Hematopoietic multipotent progenitor cell treated with erythropoietin and hydrocortisone succinate and interleukin-3 and kit ligand, for 6 days (in vitro differentiated cells): ENCODE measurements at places on chromosomes 3 and 15.

DNA sequence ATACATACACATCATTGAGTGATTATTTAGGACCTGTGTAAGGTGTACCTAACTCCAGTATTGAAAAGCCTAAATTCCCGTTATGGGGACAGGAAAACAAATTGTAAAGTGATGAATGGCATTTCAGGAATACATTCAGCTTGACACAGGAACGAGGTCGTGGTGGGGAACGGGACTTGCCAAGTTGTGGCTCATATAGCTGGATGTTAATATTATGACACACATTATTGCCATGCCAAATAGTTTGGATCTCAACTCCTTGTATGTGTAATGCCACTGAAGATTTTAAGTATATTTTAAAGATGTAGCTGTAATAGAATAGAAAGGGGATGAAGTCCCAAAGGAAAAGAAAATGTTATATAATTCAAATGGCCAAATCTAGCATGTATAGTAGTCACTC lies 227.2 kb upstream of the GOLIM4 start:
- DNase-seq: no peak

DNA sequence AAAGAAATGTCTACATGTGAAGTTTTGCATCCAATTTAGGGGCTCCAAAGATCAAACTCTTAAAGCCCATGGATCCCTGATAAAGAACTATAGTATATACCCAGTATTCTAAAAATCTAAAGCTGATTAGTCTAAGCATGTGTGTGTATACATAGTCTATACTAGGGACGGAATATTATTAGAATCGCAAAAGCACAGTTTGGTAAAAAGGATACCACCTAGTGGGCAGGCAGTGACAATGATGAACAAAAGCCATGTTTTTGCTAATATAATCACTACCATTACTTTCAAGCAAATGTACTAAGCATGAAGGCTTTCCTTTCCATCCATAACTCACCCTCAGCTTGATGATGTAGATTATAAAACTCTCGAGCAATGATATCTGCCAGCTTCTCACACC lies 16.5 kb downstream of the POLQ start:
- peak; percentile 44 for DNase-seq

- DNase-seq: peak; percentile 55
Observed at GRCh38 chr3:184261854-184262763, 756 bp upstream of the CAMK2N2 start.

- no peak for DNase-seq
Observed at GRCh38 chr3:108486338-108486737, 24.1 kb downstream of the MYH15 start.

DNA sequence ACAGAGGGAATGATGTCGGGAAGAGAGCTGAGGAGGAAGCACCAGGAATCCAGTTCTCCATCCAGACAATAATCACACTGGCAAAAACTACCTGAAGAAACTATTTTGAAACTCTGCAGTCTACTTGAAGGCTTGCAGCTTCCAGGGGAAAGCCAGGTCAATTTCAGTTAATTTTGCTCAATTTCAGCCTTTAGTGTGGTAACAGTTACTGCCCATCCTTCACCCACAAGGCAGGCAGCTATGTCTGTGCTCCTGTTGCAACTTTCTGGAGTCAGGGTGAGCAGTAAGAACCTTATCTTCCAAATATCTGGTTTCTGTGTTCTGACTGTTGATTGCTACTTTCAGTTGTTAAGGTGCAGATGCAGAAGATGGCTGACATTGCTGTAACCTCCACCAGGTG lies 221.7 kb downstream of the ADAMTS17 start:
- no peak for DNase-seq

DNA sequence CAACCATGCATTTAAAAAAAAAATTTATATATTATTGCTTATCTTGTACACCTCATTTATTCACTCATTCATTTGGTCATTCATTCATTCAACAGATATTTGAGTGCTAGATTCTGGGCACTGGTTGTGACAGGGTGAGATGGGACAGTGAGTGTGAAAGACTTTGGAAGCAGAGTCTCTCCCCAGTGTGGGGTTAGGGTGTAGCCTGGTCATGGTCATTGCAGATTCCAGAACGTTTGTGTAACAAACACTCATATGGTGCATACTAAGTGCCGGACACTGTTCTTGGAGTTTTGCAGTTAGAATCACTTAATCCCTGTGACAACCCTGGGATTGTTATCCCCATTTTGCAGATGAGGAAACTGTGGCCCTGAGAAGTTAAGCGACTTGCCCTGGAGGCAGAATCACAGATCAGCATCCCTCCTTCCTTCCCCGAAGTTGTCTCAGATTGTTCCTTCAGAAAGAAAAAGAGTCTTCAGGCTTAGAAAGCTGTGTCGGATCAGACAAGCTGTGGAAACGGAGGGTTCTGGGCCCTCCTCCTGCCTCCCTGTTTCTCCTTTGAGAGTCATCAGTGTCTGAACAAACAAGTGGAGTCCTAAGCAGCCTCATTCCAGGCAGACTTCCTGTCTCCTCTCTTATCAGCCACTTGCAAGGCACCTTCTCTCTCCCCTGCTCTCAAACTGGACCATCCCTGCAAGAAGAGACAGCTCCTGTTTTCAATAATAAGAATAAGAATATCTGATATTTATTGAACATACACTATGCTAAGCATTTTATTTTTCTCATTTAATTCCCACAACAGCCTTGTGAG lies 6.3 kb downstream of the LOXL1 start:
- no peak for DNase-seq

DNA sequence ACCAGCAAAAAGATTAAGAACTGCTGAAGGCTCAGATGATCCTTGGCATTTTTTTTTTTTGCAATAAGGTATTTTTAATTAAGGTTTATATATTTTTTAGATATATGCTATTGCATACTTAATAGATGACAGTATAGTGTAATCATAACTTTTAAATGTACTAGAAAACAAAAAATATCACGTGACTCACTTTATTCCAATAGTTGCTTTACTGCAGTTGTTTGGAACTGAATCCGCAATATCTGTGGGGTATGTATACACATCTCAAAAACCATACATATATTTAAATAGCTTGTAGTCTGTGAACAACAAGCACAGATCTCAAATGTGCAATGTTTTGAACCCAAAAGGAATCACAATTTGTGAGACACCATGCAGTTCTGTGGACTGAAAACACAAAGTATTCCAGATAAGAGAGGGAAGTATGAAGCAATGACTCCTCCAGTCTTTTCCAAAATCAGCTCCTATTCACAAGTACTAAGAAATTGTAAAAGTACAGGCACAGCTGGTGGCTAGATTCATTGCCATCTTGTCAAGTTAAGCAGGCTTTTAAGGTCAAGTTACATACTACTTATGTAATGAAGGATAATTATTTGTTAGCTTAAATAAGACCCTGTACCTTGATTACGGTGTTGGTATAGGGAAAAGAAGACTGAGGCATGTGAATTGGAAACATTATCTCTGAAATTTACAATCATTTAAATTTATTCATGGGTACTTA lies 331.1 kb downstream of the TBC1D5 start:
- no peak for DNase-seq

DNA sequence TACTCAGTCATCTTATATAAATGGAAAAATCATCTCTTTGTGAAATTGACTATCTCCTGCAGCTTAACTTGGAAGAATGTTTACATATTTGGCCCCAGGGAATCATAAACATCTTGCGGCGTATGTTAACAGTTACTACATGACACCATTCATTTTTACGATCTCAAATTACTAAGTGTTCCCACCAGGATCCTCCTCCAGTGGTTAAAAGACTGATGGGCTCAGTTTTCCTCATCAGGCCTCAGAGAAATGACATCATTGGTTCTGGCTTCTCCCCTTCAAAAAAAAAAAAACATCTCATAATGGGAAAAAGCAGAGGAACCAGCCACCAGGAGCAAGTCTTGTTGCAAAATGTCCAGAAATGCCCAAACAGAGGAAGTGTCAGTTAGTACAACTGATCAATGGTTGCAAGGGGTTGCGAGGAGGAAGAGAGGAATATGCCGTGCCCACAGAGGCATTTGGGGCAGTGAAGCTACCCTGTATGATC lies 70.5 kb upstream of the LIPC start:
- no peak for DNase-seq

- DNase-seq: no peak
Observed at GRCh38 chr15:85063522-85064079, 81.9 kb downstream of the PDE8A start.
